ENCODE measurements at places on chromosomes 5 and 9.

GRCh38 chr9:36128349-36128748, 8.2 kb upstream of the GLIPR2 start:
- no peak for DNase-seq

GRCh38 chr5:89246864-89247263, 363.9 kb upstream of the MEF2C start:
- no peak for DNase-seq

DNA sequence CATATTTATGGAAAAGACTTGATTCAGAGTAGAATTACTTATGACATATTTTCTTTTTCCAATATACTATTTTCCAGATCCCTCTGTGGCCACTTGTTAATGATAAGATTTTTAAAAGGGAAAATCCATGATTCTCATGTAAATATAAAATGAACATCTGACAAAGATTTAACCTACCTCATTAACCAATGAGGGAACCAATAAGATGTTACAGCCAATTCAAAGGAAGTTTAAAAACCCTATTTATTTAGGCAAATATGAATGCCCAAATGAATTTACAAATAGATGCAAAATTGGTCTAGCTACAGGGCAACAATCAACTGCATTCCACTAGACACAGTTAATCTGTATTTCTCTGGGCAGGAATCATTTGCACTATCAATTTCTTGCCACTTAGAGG, 226.8 kb downstream of the ADAMTSL1 start:
- DNase-seq: no peak

- no peak for DNase-seq
Measured at GRCh38 chr5:95686651-95687050, 3.9 kb upstream of the SPATA9 start.

- DNase-seq: no peak
Measured at GRCh38 chr9:27329291-27329690, 32.3 kb upstream of the EQTN start.

- no peak for DNase-seq
Measured at GRCh38 chr5:20615888-20616563, 628.0 kb upstream of the CDH18 start.

DNA sequence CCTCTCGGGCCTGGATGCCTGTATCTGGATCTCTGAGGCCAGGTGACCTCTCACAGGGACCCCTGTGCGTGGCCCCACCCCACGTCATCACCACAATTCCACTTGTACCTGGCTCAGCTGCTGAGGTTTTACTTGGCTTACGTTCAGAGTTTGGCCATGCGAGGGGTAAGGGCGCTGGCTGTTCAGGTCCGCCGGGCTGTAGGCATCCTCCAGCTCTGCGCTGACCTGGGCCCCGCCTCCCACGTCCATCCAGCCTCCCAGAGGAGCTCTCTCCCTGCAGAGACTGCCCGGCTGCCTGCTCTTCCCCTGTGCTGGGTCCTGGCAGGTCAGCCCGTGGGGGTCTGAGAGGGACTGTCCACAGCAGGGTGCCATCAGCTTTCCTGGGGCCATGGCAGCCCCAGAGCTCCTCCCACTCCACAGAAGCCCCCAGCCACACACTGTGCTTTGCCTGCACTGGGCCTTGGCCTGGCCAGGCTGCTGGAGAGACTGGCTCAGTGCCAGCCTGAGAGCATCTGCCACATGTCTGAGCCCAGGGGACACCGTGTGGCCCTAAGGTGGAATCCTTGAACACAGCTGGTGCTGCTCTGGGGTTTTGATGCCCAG, 43.6 kb downstream of the SLC6A3 start:
- DNase-seq: no peak

DNA sequence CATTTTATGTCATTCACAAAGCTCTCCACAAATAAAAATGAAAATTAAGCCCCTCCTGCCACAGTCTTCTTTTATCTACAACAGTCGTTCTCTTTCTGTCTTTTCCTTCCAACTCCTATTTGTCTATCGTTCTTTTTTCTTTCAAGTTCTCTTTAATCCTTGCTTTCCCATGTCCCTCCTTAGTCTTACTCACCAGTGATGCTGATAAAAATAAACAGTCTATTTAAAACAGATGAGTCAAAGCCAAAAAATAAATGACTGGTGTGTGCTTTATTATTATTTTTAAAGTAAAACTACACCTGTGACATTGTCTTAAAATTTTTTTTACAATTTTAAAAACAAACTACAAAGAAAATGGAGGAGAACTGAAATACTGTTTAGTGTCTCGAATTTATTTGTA, 137.1 kb upstream of the TMEM161B start:
- DNase-seq: no peak

GRCh38 chr5:173613433-173614159, 2.9 kb downstream of the BOD1 start:
- no peak for DNase-seq

DNA sequence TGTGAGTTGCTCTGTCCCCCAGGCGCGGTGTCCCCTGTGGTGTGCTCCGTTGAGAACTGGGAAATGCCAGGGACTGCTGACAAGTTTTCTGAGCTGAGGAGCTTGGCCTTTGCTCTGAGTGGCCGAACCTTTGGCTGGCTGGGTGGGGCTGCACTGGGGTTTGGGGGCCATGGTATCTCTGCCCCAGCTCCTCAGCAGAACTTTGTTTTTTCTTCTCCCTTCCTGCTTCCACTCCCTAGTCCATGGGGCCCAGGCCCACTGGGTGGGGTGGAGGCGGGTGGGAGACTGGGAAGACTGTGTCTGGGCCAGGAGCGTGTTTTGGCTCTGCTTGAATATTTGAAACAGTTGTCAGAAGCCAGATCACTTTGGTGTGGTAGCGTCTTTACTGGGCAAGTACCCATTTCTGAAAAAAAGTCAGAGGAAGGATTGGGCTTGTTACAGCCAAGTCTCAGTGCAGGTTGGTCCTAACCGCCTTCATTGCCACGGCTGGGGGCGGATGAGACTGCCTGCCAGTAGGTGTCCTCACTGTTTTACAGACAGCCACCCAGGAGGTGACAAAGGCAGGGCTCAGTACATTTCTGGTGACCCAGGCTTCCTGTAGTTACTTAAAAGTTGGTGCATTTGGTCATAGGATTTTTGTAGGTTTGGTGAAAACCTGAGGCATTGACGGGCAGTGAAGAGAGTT, 92.7 kb downstream of the DAB2IP start:
- DNase-seq: no peak

GRCh38 chr5:15282611-15283010, 217.4 kb upstream of the FBXL7 start:
- DNase-seq: no peak

GRCh38 chr5:52798938-52799337, 11.2 kb downstream of the ITGA1 start:
- DNase-seq: no peak

DNA sequence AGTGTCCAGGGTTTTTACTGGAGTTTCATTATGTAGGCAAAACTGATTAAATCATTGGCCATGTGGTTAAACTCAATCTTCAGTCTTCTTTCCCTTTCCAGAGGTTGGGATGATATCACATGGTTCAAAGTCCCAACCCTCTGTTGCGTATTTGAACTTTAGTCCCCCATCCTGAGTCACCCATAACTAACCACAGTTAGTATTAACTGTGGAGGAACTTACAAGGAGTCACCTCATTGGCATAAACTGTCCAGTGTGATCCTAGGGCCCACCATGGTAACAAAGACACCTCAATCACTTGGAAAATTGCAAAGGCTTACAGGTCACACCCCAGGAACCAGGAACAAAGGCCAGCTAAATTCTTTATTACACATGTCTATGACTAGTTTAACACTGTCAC, 188.5 kb downstream of the COX7C start:
- no peak for DNase-seq

GRCh38 chr5:143386725-143387124, 16.8 kb downstream of the NR3C1 start:
- no peak for DNase-seq

GRCh38 chr9:129612123-129612522, 8.8 kb downstream of the C9orf50 start:
- no peak for DNase-seq

DNA sequence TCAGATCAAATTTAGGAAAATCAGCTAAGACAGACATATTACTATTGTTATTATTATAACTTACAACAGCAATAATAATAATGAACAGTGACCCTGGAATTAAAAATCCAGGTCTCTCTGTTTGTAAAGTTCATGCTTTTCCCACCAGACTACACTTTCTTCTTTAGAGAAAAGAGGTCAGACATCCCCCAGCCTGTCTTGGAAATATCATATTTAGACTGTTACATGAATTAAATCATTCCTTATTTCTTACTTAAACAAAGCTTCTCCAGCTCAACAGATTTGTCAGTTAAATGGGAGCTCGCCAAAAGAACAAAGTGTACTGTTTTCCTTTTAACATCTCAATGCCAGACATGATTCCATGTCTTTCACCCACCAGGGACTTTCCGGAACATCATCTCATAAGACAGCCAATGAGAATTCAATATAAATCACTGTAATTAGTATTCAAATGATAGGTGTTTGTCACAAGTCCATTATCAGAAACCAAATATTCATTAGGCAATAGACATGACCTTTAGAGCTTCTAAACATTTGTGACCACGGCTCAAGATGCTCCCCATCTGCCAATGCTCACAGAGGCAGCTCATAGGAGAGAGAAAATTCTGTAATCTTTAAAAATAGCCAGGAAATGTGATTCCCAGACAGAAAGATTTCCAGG, 351.9 kb downstream of the ENC1 start:
- no peak for DNase-seq

DNA sequence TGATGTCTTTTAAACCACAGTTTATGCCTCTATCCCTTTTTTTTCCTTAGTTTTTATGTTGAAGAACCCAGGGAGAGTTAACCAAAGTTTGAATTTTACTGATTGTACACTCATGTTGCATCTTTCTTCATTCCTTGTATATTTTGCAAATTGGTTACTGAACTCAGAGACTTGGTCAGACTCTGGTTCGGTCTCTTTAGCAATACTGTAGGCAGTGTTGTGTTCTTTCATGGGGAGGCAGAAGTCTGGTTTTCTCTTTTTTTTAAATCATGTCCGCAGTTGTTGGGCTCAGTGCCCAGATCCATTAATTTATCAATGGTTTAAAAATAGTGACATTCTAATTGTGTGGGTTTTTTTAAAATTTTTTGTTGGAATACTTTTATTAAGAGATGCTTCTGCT, 23.4 kb downstream of the UBE2R2 start:
- DNase-seq: no peak

DNA sequence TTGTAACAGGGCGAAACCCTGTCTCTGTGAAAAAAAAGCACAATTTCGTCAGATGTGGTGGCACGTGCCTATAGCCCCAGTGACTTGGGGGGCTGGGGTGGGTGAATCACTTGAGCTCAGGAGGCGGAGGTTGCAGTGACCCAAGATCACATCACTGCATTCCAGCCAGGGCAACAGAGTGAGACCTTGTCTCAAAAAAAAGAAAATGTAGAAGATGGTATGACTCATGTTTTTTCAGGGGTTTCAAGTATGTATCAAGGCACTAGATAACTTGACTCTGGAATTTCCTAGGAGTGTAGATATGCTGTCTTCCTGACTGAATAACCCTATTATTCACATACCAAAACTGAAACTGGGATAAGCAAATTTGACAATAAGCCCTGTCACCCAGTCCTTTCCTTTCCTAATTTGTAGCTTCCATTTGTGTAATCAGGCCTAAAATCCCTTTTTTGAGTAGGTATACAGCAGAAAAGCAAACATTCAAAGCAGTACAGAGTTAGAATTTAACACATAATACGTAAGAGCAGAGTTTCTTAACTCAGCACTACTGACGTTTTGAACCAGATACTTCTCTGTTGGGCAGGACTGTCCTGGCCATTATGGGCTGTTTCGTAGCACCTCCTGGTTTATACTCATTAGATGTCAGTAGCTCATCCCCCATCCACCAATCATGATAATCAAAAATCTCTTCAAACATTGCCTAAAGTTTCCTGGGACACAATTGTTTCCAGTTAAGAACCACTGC, 17.3 kb upstream of the ANKRD18B start:
- no peak for DNase-seq

- no peak for DNase-seq
Measured at GRCh38 chr5:22709743-22710142, 143.4 kb downstream of the CDH12 start.

- DNase-seq: no peak
Measured at GRCh38 chr5:107253246-107253645, 417.5 kb downstream of the EFNA5 start.

DNA sequence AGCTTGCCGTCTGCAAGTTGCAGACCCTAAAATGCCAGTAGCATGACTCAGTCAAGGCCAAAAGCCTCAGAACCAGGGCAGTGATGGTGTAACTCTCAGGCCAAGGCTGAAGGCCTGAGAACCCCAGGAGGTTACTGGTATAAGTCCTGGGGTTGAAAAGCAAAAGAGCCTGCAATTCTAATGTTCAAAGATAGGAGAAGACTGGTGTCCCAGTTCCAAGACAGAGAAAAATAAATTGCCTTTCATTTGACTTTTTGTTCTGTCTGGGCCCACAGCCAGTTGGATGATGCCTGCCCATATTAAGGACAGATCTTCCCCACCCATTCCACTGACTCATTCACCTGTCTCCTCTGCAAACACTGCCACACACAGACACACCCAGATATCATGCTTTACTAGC, 673.2 kb downstream of the CDH18 start:
- no peak for DNase-seq

- DNase-seq: no peak
Measured at GRCh38 chr5:172501708-172502320, 47.5 kb upstream of the SH3PXD2B start.

GRCh38 chr9:89080193-89080592, 88.9 kb downstream of the S1PR3 start:
- DNase-seq: no peak

DNA sequence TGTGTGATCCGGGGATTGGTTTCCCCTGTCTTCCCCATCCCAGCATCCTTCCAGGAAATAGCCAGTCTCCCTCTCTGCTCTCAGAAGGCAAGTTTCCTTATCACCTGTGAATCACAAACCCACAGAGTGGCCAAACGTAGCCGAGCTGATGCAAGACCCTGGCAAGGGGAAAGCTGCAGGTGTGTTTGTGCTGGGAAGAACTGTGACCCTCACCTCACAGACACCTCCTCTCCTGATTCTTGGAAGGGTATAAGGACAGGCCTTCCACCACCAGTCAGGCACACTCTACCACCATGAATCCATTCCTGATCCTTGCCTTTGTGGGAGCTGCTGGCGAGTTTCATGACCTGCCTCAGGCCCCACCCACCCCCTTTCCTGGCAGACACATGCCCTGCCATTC, at the start of gene PRSS3:
Gene PRSS3, plus strand, starts transcription at position 281 of the 400 bp plus-strand sequence. Its CDS starts 13 bp downstream, at position 294.
- no peak for DNase-seq

DNA sequence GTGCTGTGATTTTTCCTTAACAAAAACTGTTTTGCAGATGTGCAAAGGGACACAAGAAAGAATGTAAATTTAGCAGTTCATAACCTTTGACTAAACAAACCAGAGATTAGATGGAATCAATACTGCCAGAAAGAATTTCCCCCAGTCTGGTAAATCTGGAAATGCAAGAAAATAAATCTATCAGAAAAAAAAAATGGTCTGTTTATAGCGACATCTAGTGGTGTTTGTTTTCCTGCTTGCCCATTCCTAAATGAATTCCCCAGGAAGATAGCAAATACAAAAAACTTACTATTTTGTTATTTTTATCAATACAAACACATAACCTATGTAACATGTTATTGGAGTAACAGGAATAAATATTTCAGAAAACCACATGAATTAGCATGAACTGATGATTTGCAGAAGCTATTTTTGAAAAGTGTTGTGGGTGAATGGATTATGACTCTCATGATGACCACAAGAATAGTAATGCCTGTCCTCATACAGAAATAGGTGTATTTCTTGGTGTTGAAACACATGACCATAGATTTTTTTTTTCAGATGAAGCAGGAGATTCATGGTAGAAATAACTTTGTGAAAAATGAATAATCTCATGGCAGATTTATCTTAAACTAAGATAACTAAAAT, 1703.8 kb downstream of the MAT2B start:
- DNase-seq: no peak

GRCh38 chr5:107248066-107248695, 422.6 kb downstream of the EFNA5 start:
- no peak for DNase-seq

Data from stimulated activated CD4-positive, alpha-beta T cell treated with anti-CD3 and anti-CD28 coated beads, Interleukin-1b, Interleukin-23, amount 100 ng/mL, for 1 hour (primary cell).